LHCN-M2 (cell line): ENCODE measurements at places on chromosomes 12 and 14. TPM values are rescaled to one million over a fixed set of nuclear protein-coding genes. Genes with fewer than 3 reads are reported as not detected.

Gene SYCP3
- 0.34 TPM in 1 of 2 replicates, not detected in the other for total RNA-seq

Gene HAL
- 0.17 TPM in 1 of 2 replicates, not detected in the other for total RNA-seq

Gene GPR137C
- total RNA-seq = 1.7 and 2.3 TPM in 2 replicates

Gene CIROP
- not detected in 2 replicates for total RNA-seq

Gene RHOJ
- total RNA-seq = not detected in 2 replicates

Gene PLCZ1
- total RNA-seq = not detected in 2 replicates

Gene ZDHHC22
- under 0.01 TPM in 1 of 2 replicates, not detected in the other for total RNA-seq

Gene RPS6KL1
- total RNA-seq = 0.80 and 1.9 TPM in 2 replicates

Gene CLEC4C
- total RNA-seq = not detected in 2 replicates

Gene TOMM20L
- not detected in 2 replicates for total RNA-seq

Gene SAMD15
- 1.7 and 5.0 TPM in 2 replicates for total RNA-seq

Gene PCED1B
- 0.64 and 0.80 TPM in 2 replicates for total RNA-seq

Gene TMEM233
- total RNA-seq = 2.2 and 2.6 TPM in 2 replicates

Gene KRT75
- not detected in 2 replicates for total RNA-seq

Gene KRT74
- total RNA-seq = not detected in 2 replicates

Gene KRT80
- total RNA-seq = 4.2 and 6.7 TPM in 2 replicates

Gene SLC24A4
- not detected in 2 replicates for total RNA-seq

Gene FSCB
- total RNA-seq = not detected in 2 replicates

Gene ERBB3
- 1.7 TPM in 1 of 2 replicates, not detected in the other for total RNA-seq

Gene KCNC2
- not detected in 2 replicates for total RNA-seq

Gene TBX3
- total RNA-seq = 19.3 and 19.9 TPM in 2 replicates
